ENCODE measurements at places on chromosomes 4 and X. TPM values are rescaled to one million over a fixed set of nuclear protein-coding genes. Genes with fewer than 3 reads are reported as not detected.

The ABHD18 gene
- total RNA-seq: 3.5 TPM

DNA sequence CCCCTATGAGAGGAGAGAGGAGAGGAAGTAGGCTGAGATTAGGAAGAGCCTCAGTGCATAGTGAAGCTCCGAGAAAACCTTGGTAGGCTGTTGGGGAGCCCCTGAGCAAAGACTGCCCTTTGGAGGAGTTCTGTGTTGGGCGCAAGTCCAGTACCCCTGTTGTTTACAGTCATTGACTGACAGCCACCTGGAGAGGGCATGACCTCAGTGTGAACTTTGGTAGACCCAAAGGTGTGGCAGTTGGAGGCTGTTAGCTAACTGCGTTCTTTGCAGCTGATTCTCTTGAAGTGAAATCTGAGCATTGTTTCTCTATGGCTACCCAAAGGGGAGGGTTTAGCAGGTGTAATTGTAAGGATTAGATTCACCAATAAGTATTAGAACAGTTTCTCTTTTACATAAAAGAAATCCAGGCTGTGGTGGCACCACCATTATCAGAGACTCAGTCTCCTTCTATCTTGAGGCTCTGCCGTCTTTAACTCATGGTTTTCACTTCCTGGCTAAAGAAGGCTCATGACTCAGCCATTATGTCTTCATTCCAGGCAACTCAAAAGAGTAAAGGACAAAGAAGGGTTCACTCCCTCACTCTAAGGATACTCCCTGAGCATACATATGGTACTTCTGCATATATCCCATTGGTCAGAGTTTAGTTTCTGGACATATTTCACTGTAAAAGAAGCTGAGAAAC, 33.4 kb downstream of the ANXA3 start:
- DNase-seq: peak; percentile 44

The CYLC1 gene
- total RNA-seq: not detected

- DNase-seq: peak; percentile 30
Measured at GRCh38 chr4:153232768-153233167, 28.5 kb downstream of the TRIM2 start.

GRCh38 chr4:25757452-25757851, 101.8 kb downstream of the SLC34A2 start:
- DNase-seq: no peak

DNA sequence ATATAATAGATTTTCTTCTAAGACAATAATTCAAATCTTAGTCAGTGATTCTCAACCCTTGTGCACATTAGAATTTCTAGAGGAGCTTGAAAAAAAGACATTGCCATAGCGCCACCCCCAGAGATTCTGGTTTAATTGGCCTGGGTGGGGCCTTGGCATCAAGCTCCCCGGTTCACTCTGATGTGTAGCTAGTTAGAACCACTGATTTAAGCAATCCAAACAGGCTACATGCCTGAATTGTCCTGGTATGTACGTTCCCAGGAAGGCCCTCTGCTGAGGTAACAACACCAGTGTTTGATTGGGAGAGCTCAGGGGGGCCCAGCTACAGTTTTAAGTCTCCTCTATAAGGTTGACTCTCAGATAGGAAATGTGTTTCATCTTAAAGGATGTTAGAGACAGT, 1.3 kb upstream of the ATP10D start:
- DNase-seq: peak; percentile 58

GRCh38 chr4:24321131-24321530, 263.2 kb downstream of the DHX15 start:
- DNase-seq: peak; percentile 42

The STBD1 gene
- total RNA-seq: 6.7 TPM

DNA sequence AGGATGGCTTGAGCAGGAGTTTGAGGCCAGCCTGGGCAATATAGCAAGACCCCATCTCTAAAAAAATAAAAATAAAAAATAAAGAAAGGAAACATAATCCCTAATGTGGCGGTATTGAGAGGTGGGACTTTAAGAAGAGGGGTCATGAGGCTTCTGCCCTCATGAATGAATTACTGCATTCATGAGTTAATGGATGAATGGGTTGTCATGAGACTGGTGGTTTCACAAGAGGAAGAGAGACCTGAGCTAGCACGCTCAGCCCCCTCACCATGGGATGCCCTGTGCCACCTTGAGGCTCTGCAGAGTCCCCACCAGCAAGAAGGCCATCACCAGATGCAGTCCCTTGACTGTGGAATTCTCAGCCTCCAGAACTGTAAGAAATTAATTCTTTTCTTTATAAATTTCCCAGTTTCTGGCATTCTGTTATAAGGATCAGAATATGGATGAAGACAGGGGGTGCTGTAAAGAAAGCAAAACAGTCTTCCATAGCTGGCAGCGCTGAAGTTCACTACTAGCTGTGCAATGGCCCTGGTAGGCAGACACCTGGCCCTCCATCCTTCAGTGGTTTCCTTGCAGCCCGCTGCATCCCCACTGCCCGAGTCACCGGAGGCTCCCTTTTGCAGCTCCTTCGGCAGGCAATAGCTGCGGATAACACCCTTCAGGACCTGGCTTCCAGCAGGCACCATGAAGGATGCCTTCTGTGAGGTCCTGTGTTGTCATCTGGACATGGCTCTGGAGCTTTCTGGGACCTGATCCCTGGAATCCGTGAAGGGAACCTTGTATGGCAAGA, 44.8 kb upstream of the NSG1 start:
- DNase-seq: no peak

DNA sequence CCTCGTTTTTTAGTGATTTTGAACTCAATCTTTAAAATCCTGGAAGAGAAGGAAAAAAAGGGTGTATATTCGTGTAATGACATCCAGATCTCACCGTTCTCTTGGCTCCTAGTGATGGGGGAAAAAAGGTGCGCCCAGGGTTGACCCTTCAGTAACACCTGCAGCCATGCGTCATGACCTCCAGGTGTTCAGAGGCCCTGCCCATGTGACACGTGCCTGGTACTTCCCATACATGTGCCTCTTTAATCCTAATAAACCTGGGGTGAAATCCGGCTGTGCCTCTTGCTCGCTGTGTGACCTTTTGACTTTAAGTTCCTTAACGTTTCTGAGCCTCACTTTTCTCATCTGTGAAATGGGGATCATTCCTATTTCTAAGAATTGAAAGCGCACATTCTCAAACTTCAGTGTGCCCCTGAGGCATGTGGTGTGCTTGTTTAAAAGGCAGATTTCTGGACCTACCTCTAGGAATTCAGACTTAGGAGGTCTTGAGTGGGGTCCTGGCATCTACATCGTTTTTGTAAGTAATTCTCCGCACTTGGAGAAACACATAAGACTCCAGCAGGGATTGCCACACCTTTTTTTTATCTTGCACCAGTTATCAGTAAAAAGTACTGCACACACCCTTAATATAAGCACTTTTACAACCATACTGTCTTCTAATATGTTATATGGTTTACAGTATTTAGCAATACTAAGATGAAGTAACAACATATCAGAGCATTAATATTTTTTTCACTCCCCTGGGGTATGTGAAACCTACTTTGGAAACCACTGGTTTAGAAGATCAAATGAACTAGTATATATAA, 90.1 kb downstream of the RELL1 start:
- no peak for DNase-seq

- no peak for DNase-seq
Measured at GRCh38 chr4:138327338-138327737, 85.2 kb upstream of the SLC7A11 start.

- DNase-seq: no peak
Measured at GRCh38 chrX:69366183-69366582, 137.9 kb upstream of the NALF2 start.

DNA sequence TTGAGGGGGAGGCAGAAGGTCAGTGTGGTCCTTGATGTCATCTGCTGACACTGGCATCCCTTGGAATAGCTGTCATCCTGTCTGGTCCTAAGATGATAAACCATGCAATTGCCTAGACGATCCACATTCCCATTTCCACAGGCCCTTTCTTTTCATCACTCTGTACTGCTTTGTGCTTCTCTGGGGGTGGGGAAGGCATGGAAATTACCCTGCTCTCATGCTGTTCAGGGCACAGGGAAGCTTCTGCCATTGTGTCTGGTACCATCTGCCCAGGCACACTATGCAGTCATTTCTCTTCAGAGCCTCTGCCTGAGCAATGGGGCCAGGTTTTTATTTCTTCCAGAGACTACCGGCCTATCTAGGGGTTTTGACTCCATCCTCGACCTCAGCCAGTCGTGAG, 49.7 kb upstream of the ELOVL6 start:
- no peak for DNase-seq

GRCh38 chr4:5473125-5473524, 235.2 kb downstream of the EVC2 start:
- DNase-seq: no peak

The CC2D2A gene
- total RNA-seq: 19.5 TPM

The TMSB15A gene
- 1.4 TPM for total RNA-seq

GRCh38 chrX:97294041-97294440, 410.3 kb downstream of the RPA4 start:
- DNase-seq: no peak

DNA sequence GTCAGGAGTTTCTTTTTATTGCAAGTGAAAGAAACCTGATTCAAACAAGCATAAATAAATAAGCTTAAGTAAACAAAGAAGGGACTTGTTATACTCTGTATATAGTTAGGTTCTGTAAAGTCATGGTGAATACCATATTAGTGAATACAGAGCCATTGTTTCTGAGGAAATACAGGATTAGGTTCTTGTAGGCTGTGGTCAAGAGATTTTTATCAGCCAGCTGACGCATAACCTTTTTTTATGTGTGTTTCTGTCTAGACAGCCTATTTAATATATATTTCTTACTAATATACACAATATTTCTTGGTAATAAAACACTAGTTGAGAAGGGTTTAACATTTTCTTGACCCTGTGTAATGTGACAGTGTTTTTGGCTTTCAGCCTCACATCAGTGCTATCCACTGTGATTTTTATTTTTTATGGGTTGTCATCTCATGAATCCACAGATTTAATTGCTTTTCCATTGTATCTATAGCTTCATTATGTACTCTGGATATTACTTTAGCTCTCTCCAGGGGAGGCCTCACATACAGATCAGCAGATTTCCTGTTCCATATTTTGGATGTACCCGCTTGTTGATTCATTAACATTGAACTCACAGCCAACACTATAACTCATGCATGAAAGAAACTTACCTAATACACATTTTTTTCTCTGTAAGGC, 8.0 kb downstream of the HERC3 start:
- peak; percentile 91 for DNase-seq

DNA sequence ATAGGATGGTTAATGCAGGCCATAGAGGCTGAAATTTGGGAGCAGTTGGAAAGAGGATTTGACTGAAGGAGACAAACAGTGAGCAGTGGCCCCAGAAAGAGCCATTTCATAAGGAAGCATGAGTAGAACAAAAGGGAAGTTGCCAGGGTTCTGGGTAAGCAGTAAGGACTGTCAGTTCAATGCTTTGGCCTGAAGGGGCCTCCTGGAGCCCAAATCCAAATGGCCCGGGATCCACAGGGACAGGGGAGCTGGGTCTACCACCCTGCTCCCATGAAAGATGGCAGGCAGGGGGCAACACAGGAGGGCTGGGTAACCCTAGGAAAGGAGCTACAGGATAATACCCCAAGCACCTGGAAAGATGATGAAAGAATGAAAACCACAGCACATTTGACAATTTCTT, 4.1 kb upstream of the INTS6L start:
- no peak for DNase-seq

The MAP7D2 gene
- 0.32 TPM for total RNA-seq

- no peak for DNase-seq
Measured at GRCh38 chr4:152014280-152014679, 253.5 kb upstream of the GATB start.

DNA sequence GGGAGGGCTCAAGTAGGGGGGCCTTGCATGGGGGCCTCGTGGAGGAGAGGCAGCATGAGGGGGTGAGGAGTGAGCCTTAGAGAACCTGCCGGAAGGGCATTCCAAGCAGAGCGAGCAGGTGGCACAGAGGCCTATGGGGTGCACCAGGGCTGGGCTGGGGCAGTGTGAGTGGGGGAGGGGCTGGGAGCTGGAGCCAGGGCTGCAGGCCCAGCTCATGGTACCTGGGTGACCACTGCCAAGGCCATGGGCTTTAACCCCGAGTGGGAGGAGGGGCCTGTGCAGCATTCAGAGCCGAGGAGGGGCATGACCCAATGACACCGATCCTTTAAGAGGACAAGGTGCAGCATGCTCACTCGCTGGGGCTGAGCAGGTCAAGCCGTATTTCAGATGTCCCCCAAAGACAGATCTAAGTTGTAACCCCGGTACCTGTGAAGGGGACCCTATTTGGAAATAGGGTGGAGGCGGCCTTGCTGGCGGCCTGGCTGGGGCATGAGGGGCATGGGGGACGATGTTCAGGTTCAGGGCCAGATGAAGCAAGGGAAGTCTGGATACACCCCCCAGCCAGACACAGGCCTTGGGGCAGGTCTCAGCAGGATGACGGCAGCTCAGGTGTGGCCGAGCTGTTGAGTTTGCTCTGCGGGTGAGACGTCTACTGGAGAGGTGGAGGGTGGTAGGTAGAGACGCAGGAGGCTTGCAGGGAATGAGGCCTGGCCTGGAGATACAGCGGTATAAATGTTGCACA, 137.0 kb downstream of the CPZ start:
- no peak for DNase-seq

- peak; percentile 59 for DNase-seq
Measured at GRCh38 chr4:150960818-150961217, 54.3 kb downstream of the LRBA start.

DNA sequence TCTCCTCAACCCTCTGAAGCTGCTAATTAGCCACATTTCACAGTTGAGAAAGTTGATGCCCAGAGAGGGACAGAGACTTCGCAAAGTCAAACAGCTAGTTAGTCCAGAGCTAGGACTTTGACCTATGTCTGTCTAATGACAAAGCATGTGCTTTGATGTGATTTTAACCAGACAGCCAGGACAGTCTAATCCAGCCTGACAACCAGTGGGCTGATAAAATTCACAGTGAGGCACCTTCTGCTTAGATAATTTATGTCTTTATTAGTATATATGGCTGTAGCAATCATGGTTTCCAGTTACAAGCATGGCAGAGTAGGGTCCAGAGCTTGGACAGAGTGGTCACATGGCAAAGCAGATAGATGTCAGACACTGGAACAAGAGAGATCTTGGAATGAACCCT, 133.6 kb upstream of the C1QTNF7 start:
- DNase-seq: no peak

DNA sequence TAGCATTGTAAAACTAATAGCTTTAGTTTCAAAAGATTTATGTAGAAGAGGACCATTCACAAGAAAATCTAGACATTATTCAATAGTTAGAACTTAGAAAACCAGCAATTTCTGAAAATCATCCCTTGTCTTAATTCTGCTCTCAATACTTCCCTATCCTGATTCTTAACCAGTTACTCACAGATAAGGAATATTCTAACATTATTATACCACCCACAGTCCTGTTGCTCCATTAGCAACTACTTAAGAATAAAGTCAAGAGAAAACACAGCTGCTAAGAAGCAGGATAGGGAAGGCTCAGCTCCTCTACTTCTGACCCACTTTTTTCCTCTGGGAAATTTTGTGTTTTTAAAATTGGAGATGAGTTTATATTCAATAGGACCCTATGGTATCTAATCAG, 47.7 kb downstream of the PHKA1 start:
- peak; percentile 2 for DNase-seq

DNA sequence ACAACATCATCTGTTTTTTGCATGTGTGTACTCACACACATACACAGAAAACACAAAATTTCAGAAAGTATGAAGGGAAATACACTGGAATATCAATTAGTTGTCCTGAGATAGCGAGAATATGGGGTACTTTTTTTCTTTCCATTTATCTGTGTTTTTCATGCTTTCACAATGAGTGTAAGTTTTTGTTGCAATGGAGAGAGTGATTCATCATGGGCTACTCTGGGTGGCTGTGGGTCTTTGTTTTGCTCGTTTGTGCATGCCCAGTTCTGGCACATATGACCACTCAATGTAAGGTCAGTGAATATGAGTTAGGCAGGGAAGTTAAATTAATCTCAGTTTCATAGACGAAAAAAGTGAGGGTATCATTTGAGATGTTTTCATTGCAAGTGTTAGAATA, 26.9 kb downstream of the XK start:
- peak; percentile 3 for DNase-seq

- DNase-seq: no peak
Measured at GRCh38 chr4:162274354-162274753, 110.6 kb upstream of the FSTL5 start.

All from GM23248 (cell line).